Activated CD4-positive, alpha-beta T cell treated with anti-CD3 and anti-CD28 coated beads for 24 hours (primary cell): ENCODE measurements at places on chromosomes 3 and 15.

DNA sequence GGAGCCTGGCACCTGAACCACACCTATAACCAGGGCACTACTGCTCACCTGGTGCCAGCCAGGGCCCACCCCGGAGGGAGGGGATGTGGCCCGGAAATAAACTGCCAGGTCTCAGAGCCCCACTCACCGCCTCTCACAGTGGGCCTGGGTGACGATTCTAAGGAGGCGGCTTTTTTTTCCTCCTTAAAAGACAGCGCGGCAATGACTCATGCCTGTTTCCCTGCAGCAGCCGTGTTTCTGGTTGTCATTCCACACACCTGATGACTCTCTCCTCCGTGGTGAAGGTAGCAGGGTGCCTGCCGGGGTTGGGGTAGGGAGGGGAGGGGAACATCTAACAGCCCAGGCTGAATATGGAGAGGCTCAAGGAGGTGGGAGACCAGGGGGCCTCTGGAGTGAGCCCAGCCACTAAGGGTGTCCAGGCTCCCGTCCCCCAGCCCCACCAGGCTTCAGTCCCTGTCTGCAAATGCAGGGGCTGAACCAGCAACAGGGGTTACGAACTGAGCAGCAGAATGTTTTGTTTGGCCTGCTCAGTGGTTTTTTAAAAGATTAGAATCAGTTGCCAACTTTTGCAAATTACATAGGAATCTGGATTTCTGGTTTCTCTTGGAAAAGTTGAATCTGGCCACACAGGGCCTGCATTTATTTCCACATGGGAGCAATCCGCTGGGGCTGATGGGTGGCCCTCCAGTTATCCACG is 127.3 kb upstream of the LINGO1 start:
- no peak for DNase-seq

GRCh38 chr15:45442507-45443135 is 64.3 kb upstream of the GATM start:
- no peak for DNase-seq

DNA sequence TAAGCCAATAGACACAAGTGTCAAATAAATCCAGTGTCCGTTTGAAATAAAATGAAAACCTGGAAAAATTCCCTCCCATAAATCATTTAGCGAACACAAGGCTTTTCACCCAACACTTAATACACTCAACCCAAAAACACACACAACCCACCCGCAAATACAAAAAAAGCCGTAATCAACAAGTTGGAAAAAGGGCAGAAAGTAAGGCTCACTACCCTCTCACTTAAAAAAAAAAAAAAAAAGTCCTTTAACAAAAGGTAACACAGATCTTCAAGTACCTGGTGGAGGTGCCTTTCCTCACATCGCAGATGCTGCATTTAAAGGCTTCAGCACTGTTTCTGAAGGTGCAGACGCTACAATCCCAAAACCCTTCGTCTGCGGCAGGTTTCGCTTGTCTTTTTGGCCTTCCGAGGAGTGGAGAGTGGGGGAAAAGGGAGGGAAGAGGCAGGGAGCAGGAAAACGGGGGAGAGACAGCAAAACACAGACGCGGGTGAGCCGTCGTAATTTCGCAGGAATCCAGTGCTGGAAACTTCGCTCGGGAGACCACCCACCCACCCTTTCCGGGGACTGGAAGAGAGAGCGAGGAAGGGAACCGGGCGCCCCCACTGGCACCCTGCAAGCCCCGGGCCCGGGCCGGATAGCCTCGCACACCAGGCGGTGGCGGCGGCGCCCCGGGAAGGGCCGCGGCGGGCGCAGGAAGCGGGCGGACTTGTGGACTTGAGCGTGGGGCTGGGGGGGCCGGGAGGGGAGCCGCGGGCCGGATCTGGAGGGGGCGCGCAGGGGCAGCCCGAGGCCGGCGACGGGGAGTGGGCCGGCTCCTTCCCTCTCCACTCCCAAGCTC is 401.8 kb downstream of the SHQ1 start:
- DNase-seq, result no peak

DNA sequence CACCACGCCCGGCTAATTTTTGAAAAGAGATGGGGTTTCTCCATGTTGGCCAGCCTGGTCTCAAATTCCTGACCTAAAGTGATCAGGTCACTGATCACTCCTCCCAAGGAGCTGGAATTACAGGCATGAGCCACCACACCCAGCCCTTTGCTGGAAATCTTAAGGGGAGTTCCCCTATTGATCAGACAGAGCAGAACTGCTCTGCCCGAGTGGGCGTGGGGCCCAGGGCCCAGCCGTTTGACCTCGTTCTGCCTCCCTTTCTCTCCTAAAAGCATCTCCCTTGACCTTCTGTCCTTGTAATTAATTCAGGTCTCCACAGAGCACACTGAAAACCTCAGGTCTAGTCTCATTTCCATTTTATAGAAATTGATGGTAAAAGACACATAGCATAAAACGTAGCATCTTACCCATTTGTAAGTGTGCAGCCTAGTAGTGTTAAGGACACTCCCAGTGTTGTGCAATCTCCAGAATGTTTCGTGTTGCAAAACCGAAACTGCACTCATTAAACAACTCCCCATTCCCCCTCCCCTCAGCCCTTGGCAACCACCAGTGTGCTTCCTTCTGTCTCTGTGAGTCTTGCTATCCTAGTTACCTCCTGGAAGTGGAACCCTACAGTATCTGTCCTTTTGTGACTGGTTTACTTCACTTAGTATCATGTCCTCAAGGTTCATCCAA is 89.3 kb downstream of the SLCO3A1 start:
- no peak for DNase-seq

GRCh38 chr15:47857776-47858167 is 140.5 kb downstream of the SEMA6D start:
- no peak for DNase-seq

DNA sequence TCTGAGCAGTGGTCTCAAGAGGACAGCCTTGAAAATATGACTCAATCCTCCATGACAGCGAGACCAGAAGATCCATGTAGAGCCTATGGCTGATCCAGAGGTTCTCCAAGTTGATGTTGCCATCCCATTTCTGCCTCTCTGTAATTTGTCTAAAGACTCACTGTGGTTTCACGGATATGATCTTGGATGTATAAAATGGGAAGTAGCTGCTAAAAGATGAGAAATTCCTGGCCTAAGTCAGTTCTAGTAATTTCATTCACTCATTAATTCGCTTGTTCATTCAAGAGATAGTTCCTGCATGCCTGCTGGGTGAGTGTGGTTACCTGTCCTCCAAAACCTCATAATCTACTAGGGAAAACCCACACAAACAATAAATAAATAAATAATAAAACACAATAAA is 145.9 kb downstream of the TNIK start:
- no peak for DNase-seq

DNA sequence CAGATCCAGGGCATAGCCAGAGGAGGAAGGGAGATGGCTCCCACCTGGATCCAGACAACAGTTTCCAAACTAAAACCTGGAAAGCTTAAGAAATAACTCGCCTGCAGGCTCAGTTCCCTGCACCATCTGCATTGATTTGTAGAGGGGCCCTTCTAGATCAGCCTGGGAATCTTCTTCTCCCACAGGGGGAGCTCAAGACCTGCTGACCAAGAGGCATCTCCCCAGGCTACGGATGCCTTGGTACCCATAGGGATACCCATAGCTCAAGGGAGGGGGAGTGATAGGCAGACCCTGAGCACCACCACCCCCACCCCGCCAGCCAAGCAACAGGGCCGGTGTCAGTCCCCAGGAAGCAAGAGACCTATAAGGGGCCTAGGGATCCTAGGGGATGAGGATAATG is 28.0 kb upstream of the DCLK3 start:
- no peak for DNase-seq

DNA sequence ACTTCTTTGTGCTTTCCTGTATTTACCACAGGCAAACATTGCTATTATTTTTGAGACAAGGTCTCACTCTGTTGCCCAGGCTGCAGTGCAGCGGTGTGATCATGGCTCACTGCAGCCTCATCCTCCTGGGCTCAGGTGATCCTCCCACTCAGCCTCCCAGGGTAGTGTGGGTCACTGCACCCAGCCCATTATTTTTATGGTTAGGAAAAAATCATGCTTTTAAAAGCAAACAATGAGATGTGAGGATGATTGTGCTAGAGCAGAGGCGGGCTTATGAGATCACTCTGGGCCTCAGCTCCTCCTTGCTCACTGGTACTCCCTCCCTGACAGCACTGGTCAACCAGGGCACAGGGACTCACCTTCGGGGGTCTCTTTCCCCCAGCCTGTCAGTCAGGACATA is 2.2 kb downstream of the MAN2C1 start:
- no peak for DNase-seq

GRCh38 chr3:42490243-42490642 is 12.2 kb upstream of the VIPR1 start:
- DNase-seq, result no peak

- DNase-seq, result no peak
Observed at GRCh38 chr3:54366839-54367238, 244.5 kb downstream of the CACNA2D3 start.

DNA sequence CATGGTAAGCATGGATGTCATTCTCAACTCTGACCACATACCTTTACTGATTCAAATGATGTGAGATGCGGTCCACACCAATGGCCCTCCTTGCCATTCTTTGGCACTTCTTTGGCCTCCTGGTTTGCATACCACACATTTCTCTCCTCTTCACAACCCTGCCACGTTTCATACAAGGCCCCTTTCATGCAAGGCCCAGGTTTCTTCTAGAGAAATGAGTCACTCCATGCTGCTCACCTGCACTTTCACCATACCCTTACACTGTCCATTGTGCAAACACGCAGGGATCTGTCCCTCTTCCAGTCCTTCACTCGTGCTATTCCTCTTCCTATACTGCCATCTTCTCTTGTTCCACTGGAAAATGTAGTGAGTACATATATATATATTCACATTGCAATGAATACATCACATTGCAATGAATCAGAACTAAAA is 24.4 kb upstream of the SLC24A5 start:
- DNase-seq, result no peak

- DNase-seq, result no peak
Observed at GRCh38 chr15:47961401-47962090, 159.2 kb upstream of the SLC24A5 start.

GRCh38 chr3:127445581-127446343 is 144.8 kb downstream of the TPRA1 start:
- no peak for DNase-seq

- no peak for DNase-seq
Observed at GRCh38 chr3:178971614-178972013, 100.0 kb downstream of the ZMAT3 start.

GRCh38 chr15:76376816-76377215 is 40.2 kb downstream of the ISL2 start:
- no peak for DNase-seq

- DNase-seq, result no peak
Observed at GRCh38 chr3:196398782-196399181, 33.4 kb downstream of the UBXN7 start.

DNA sequence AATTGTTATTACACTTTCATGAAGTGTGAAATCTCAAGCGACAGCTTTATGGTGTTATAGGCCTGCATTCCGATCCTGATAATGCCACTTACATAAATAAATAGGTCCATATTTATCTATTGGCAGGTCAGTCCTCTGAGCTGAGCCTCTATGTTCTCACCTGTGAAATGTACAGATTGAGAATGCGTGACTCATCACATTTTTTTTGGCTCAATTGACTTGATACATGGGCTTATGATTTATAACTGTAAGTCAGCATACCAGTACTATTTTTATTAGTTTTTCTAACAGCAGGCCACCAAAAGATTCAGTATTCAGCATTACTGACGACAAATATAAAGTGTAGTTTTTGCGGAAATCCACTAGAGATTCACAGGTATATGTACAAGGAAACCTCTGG is 344.4 kb downstream of the ROBO1 start:
- no peak for DNase-seq
